ENCODE measurements at places on chromosomes 3 and 15.

DNA sequence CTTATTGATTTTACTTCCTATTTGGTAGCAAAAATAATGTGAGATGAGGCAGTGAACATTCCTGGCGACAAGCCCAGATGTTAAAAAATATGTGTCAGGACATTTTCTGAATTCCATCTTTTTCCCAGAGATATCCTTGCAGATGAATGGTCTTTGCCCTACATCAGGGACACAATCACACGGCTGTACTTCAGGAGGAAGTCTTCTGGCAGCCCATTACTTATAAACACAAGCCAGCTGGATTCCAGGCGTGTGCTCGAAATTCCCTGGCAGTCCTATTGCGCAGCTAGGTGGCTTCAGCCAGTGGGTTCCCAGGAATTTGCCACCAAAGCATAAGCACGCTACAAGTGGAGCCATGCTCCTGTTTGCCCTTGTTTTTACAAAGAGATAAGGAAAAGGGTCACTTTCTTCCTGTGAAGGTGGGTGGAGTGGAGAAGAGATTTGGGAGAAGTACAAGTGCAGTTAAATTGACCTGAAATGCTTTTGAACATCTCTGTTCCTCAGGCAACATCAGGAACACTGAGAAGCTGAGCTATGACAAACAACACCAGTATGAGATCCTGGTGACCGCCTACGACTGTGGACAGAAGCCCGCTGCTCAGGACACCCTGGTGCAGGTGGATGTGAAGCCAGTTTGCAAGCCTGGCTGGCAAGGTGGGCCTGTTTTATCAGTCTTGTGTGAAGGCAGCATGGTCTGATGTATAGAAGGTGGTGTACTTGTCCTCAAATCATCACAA is 257.1 kb upstream of the TRIM42 start:
- DNase-seq, result no peak

DNA sequence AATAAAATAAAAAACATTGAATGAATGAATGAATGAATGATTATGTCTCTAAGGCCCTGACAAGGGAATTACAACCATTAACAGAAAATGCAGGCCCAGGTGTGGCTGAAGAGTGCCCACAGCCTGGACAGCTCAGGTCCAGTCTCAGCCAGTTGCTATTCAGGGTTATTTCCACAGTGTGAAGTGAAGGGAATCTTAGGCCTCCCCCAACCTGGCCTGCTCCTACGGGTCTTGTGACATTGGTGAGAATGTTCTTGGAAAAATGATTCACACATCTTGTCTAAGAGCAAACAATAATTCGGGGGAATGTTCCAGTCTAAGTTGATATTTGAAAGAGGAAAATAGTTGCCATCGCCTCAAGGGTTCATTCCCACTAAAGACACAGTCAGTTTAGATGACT is 37.0 kb downstream of the MINDY4B start:
- DNase-seq, result no peak

DNA sequence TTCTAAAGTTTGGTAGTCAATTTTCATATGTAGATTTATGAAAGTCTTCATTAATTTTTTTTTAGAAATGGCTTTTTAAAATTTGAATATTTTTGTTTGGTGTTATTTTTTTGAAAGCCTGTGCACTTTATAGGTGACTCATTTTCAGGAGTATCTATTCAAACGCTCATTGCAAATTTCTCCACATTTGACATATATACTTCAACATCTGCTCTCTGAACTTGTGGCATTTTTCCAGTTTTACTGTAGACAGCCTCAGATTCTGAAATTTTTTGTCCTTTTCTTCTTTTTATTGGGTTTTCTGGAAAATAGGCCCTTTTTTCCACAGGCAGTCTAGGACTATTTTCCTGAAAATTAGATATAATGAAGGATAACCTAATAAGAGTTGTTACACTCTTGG is 396.6 kb downstream of the RBMS3 start:
- no peak for DNase-seq

GRCh38 chr3:162842549-162843216 is 1346.1 kb downstream of the OTOL1 start:
- DNase-seq, result no peak

DNA sequence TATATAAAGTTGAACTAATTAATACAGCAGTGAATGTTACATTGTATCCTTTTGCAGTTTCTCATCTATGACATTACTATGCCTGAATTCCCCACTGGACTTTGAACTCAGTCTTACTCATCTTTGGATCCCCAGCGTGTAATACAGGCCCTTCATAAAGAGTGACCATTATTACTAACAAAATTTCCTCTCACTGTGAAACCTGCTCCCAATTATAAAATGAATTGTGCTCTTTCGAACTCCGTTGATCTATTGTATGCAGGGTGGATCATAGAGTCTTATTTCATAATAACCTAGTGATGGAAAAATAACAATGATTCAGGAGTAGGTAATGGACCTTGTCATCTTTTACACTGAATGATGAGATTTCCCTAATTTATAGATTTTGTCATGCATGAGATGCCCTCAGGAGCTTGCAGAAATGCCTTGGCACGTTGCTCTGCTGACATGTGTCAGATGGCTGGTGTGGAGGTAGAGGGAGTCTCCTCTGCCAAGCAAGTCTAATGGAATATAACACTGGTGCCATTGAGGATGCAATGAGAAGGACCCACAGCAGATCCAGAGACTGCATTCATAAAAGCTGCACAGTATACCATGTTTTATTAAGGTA is 25.5 kb downstream of the B3GNT5 start:
- no peak for DNase-seq

DNA sequence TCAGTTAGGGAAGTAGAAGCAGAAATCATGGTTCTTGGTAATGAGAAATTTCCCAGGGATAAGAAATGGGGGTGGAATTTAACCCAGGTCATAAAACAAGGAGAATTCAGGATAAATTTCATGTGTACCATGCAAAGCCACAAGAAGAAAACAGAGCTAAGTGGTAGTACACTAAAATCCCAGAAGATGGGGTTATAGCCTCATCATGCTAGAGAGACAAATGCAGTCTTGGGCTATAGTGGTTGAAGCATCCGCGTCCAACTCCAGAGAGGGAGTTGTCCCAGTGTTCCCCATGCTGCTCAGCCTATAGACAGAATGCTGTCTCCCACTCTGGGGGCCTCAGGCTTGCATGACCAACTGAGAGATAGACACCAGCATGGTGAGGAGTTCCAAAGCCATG is 36.2 kb upstream of the CLRN1 start:
- DNase-seq, result peak; percentile 72

- DNase-seq, result no peak
These were observed 6.8 kb downstream of the CD96 start for GRCh38 chr3:111548756-111549155.

- peak; percentile 83 for DNase-seq
These were observed 89.5 kb upstream of the CHD2 start for GRCh38 chr15:92810418-92811138.

DNA sequence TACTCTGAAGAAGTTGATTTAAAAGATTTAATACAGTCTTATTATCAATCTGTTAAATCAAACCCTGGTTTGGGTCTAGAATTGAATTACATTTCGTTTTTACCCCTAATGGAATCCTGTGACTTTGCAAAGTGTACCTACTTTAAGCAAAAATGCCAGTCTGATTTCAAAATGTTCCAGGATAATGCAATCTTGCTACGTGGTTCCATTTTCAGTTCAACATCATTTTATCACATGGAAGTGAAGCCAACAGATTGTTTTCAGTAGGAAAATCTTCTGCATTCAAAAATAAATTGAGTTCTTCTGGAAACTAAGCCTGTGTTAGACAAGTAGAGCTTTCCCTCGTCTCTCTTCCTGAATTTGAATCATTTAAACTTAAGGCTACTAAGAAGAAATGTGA is 356.4 kb downstream of the CHST2 start:
- no peak for DNase-seq

- DNase-seq, result no peak
These were observed 177.9 kb downstream of the EPHB1 start for GRCh38 chr3:134972836-134973455.

DNA sequence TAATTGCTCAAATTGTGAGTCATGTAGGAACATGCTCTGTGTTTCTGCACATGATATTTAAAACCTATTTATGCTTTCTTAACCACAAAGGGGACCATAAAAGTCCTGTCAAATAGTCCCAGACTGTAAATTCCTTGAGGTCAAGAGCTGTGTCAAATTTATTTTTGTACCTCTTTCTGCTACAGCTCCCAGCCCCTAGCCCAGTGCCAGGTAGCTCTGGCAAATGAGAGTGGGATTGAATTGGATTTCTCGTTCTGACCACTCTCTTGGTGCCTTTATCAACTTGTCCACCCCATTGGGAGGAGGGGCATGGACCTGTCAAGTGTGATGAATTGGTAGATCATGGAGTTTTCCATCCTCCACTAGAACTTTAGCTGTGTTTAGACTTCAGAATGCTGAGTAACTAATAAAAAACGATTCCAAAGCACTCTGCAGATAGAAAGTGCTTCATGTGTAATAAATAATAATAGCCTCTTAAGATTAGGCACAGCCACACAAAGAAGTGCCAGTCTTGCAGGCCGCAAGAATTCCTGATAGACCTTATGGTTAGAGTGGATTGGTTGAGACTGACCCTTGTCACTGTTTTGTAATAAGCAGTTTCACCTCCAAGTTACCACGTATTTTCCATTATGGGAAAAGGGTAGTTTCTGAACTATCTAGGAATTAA is 120.4 kb downstream of the LPP start:
- DNase-seq, result no peak

GRCh38 chr3:142597906-142598305 is 1.7 kb downstream of the PLS1 start:
- peak; percentile 28 for DNase-seq

- DNase-seq, result no peak
These were observed 319.3 kb downstream of the CTNNB1 start for GRCh38 chr3:41518626-41519025.

DNA sequence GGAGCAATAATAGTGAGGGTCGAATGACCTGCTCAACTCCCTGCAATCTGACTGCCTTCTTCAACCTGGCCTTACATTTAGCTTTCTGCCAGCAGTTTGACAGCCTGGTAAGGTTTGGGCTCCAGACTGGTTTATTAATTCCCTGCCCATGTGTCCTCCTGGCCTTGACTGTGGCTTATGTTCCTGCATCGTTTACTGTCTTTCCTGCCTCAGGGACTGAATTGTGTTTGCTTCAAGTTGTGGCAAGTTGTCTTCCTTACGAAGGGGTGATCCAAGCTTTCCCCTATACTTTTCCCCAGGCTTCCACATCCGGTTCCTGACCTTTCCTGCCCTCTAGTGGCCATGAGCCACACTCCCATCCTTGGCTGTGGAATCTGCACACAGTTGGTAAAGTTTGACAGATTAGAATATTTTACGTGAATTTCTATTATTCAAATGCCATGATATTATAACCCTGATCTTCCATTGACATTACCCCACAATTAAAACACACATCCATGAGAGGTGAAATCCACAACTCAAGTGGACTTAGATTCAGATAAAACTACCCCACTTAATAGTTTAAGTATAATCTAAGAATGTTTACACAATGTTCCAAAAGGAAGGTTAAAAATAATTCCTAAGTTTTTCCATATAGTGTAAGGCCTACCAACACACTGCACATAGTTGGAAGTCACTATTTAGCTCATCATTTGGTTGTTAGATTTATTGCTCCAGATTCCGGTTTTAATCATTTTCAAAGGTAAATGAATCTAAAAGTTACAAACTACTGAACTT is 95.7 kb downstream of the NEDD4 start:
- DNase-seq, result peak; percentile 69

GRCh38 chr15:80929225-80929624 is 60.4 kb downstream of the MESD start:
- DNase-seq, result no peak

DNA sequence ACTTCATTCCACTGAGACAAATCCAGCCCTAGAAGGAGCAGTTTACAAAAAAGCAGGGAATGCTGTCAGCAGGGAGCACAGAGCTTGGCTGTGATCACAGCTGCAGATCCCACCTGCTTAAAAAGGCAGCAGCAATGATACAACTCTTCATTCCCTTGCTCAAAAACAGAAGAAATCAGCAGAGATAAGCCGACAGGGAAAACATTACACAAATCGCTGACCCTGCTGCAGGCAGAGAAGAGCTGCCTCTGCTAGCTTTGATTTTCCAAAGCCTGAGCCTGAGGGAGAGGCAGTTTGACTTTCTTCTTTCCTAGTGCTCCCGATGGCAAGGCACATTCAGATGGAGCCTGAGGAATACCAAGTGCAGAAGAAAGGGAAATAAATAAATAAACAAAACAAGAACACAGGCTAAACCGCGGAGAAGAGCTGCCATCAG is 80.2 kb downstream of the SHQ1 start:
- no peak for DNase-seq

DNA sequence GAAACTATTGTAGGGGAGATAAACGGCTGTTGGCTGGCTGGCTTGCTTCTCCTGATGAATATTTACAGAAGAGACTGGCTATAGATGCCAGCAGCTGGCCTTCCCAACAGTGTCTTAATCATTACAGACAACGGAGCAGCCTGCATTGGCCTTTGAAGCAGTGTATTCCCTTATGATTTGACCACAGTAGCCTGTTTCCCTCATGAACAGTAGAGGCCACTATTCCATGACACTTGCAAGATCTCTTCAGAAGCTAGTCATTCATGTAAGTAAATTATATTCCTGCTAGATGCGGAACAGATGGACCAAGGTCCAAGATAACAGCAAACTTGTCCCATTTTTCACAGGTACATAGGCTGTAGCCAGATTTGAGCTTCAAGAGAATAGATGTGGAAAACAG is 47.3 kb downstream of the TMCO5A start:
- no peak for DNase-seq

DNA sequence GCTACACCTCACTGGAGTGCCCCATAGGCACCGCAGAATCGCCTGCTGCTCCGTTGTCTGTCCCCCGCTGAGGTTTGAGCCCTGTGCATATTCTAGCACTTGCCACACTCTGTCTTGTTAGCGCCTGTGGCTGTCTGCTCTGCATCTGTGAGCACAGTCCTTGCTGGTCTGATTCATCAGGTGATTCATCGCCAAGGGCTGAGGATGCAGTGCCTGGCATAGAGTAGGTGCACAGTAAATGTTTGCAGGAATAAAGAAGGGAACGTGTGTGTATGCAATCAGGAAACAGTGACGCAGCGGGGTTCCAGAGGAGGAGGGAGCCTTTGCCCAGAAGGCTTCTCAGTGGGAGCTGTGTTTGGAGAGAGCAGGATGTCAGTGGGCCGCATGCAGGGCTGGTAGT is 124.0 kb upstream of the PLXNA1 start:
- DNase-seq, result no peak

- DNase-seq, result no peak
These were observed 62.2 kb downstream of the MB21D2 start for GRCh38 chr3:192855434-192855833.

DNA sequence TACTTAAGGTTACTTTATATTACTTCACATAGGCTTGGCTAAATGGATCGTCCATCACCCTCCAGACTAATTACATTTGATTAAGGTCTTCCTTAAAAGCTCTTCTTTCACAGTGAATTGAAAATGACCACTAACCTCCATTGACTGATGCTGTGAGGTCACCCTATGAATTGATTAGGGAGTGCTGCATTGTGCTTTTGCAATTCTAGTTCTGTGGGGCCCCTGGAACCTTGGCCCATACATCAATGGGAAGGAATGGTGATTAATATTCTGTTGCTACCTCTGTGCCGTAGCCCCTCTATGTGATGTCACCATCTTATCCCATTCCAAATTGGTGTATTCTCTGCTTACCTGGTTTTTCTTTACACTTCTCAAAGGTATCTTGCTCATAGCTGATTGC is 682.2 kb downstream of the SQOR start:
- DNase-seq, result no peak

- no peak for DNase-seq
These were observed 5.2 kb upstream of the RAD18 start for GRCh38 chr3:8968375-8968882.

All from T47D (cell line).